ENCODE measurements at places on chromosomes 13 and 19.

- no peak for DNase-seq
Observed at GRCh38 chr19:54573330-54573872, at the start of gene LILRA2. Gene LILRA2, plus strand, starts transcription at chr19:54573790. Its CDS starts 89 bp downstream, at chr19:54573879.

DNA sequence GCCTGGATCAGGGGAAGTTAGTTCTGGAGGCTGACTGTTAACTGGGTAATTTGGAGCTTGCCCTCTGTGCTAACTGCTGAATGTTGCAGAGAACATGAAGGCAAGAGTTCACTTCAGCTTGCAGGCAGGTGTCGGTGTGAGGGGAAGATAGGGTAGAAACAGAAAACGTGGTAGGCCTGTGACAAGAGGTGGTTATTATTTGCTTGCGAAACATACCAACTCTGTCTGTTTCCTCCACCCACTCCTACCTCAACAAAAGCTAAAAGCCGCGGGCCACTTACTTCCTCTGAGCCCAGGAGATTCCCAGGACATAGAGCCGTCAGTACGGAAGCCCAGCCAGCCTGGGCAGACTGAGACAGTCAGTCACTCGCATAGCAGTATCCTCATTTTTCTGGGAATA is 119.2 kb upstream of the ABCC4 start:
- DNase-seq, result no peak

GRCh38 chr19:33649627-33650305 is 28.0 kb downstream of the CHST8 start:
- DNase-seq, result peak; percentile 3

- no peak for DNase-seq
Observed at GRCh38 chr13:64528838-64529237, 2701.3 kb downstream of the PCDH9 start.

GRCh38 chr13:98505217-98505616 is 71.7 kb downstream of the STK24 start:
- DNase-seq, result peak; percentile 41

DNA sequence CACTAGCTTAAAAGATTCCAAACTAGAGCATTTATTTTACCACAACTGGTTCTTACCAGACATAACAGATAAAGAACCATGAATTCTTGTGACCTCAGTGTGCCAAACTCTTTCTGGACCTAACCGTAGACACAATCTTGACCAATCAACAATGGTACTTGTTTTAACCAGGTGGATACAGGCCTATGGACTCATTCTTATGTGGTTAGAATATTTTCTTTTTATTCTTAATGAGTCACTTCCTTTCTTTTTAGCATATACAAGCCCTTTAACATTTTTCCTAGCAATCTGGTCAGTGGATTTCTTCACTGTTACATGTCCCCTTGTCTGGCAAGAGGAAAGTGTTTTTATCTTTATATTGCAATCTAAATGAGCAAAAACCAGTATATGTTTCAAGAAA is 792.1 kb upstream of the SPRY2 start:
- DNase-seq, result no peak

- DNase-seq, result no peak
Observed at GRCh38 chr13:113882267-113882630, 18.4 kb upstream of the GAS6 start.

GRCh38 chr13:63408331-63409189 is 1992.9 kb upstream of the PCDH20 start:
- no peak for DNase-seq

- DNase-seq, result no peak
Observed at GRCh38 chr19:38099966-38100365, 124.1 kb downstream of the DPF1 start.

DNA sequence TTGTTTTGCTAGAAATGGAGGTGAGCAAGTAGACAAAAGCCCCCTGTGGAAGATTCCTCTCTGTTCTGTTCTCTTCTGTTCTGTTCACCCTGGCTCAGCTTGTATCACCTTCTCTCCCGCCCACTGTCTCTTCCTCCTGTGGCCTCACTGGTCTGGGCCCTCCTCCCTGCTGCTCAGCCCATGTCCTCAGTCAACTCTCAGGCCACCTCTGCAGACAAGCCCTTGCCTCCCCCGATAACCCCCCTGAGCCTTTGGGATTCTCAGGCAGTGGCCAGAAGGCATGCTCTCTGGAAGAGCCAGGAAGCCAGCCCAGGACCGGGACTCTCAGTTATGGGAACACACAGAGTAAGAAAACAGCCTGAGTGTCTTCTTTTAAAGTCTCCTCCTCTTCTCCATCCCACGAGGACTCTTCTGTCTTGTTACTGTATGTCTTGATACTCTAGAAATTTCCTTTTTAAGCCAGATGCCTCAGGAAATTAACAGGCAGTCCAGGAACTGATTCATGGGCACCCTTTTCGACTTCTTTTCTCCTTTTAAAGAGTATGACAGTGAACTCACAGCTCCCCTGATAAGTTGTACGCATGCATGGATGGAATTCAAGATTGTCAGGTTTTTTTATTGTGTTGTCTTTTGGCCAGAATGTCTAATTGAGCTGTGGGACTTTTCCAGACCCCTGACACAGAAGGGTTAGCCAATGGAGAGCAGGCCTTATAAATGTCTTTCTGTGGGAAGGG is 33.7 kb downstream of the SHISA2 start:
- no peak for DNase-seq

- peak; percentile 36 for DNase-seq
Observed at GRCh38 chr13:110458594-110459365, 102.7 kb downstream of the RAB20 start.

DNA sequence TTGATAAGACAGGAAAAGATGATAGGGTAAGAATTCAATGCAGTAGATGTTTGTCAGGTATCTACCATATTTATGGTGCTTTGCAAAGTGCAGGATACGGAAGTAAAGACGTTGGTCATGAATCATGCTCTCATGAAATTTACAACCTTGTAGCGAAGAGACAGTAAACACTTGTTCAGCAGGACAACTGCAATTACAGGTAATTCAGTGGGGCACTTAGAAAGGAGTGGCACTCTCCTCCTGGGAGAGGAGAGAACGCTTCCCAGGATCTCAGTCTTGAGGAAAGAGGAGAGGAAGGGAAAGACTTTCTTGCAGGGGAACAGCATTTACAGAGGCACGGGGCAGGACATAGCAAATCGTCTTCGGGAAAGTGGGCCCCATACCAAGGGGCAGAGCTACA is 46.4 kb downstream of the SOX1 start:
- DNase-seq, result no peak

- DNase-seq, result peak; percentile 40
Observed at GRCh38 chr13:28568286-28568685, 73.4 kb upstream of the FLT1 start.

DNA sequence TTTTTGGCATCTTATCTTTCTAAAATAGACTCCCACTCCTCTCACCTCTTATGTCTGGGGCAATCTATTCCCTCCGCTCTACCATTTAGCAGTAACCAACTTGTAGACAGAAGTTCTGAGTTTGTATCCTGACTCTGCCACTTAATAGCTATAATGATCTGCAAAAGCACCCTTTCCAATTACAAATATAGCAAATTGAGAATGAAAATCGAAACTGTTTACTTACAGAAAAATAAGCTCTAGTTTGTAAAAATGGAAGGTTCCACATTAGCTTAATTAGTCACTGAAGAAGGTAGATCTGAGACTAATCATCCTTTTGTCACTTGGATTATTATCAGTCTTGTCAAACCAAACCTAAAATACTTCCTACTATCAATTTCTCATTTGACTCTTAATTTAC is 409.3 kb downstream of the DIAPH3 start:
- DNase-seq, result no peak

- DNase-seq, result peak; percentile 62
Observed at GRCh38 chr13:38090913-38091312, 221.3 kb upstream of the TRPC4 start.

DNA sequence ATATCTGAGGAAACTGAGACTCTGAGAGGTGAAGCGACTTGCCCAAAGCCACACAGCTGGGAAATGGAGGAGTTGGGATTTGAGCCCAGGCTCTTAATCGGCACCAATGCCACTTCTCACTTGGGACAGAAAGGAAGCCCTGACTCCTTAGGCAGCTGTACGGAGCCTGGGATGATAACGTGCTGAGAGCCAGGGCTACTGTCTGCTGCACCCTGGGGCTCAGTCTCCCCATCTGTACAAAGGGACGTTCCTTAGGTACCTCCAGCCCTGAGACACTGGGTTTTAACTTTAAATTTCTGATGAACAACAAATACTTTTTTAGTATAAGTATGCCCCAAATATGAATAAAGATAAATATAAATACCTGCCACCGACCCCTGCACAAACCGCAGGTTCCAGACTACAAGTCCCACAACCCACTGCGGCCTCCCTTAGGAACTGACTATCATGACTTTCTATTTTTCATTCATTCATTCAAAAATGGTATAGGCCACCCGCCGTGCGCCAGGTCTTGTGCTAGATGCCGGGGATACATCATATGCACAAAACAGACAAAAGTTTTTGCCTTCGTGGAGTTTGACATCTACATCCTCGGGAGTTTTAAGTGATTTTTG is 776 bp upstream of the NCLN start:
- DNase-seq, result no peak
